ENCODE measurements at places on chromosomes 7 and 10.

- DNase-seq = no peak
Measured at GRCh38 chr7:23235813-23236221, 10.8 kb upstream of the GPNMB start.

GRCh38 chr10:38163617-38164016 lies 69.5 kb downstream of the ZNF37A start:
- no peak for DNase-seq

GRCh38 chr7:129607471-129608120 lies 3.9 kb upstream of the NRF1 start:
- peak; percentile 16 for DNase-seq

- DNase-seq = no peak
Measured at GRCh38 chr10:7090529-7090928, 320.3 kb downstream of the SFMBT2 start.

GRCh38 chr10:97904576-97904975 lies 54.9 kb downstream of the GOLGA7B start:
- DNase-seq = no peak

- no peak for DNase-seq
Measured at GRCh38 chr10:49138361-49138891, 4.6 kb upstream of the FAM170B start.

DNA sequence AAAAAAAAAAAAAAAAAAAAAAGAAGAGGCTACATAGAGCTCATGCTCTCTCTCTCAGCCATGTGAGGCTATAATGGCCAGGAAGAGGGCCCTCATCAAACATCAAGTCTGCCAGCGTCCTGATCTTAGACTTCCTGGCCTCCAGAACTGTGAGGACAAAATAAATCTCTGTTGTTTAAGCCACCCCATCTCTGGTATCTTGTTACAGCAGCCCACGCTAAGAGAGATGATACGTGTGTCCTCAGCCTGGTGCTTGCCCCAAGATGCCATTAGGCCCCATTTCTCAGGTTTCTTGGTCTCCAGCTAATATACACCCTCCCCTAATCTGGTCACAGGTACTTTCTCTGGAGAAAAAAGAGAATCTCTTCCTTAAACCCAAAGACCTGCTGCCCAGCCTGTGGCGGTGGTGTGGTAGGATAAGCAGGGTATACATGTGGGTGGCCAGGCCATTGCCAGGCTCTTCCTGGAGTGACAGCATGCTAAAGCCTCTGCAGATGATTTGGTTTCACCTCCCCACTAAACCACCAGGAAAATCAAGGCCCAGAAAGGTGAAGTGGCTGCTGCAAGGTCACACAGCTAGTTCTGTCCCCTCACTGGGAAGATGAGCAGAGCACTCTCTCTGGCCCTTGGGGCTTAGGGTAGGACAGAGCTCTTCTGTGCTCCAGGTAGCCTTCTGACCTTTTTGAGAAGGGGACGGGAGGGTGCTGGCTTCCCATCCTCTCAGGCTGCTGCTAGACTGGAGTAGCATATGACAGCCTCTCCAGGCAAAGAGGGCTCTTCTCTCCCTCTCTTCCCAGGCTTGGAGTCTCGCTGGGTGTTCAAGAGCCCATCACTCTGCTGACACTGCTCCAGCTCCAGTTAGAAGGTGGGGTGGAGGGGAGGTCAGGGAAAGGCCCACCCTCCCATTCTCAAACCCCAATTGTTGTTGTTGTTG lies 5.2 kb downstream of the SPOCK2 start:
- no peak for DNase-seq

GRCh38 chr7:97020601-97020995 lies 4.0 kb downstream of the DLX5 start:
- no peak for DNase-seq

- DNase-seq = no peak
Measured at GRCh38 chr10:3867454-3868270, 82.7 kb upstream of the KLF6 start.

- no peak for DNase-seq
Measured at GRCh38 chr7:155449869-155450557, 7.9 kb upstream of the EN2 start.

DNA sequence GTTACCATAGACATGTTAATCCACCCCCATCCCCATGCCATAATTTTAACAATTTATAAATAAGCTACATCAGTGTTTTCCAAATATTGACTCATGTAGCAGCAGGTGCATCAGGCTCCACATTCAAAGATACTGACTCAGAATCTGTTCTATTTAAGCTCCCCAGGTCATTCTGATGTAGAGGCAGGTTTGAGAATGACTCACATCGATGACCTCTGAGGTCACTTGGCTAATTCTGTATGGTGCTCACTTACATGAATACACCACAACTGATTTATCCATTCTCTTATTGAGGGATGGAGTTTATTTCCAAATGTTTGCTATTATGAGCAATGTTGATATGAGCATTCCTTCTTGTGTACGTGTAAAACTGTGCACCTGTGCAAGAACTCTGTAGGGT lies 1159.0 kb downstream of the TYW1 start:
- no peak for DNase-seq

- no peak for DNase-seq
Measured at GRCh38 chr10:131245475-131246059, 66.0 kb downstream of the TCERG1L start.

- DNase-seq = no peak
Measured at GRCh38 chr10:11469575-11470391, 141.7 kb downstream of the USP6NL start.

DNA sequence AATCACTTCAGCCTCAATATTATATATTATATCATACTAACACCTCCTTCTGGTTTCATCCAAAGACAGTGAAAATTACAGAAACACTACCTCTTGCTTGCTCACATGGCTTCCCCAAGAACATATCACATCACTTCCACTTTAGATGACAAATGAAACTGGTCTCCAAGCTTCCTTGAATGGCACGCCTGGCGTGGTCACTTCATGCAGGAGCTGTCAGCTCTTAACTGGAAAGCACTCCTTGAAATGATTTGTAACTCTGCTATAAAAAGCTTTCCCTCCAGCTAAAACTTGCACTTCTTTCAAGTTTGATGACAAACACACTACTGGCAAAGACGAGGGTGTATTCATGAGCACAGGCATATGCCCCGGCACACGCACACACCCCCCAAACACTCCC lies 84.1 kb upstream of the INHBA start:
- no peak for DNase-seq

DNA sequence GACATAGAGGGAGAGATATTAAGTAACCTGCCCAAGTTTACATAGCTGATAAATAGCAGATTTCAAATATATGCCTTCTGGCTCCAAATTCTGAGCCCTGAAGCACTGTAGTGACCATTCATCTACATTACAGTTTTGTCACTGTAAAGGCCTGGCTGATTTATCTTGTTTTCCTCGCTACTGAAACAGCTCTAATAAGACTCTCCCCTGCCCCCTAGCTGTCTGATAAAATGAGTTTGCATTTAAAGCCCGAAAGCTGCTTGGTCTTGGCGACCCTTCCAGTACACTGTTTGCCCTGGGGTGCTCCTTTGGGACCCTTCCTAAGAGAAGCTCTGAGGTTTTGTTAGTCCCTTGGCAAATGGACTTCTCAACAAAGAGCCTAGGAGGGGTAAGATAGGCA lies 59.7 kb upstream of the RAB11FIP2 start:
- DNase-seq = no peak

DNA sequence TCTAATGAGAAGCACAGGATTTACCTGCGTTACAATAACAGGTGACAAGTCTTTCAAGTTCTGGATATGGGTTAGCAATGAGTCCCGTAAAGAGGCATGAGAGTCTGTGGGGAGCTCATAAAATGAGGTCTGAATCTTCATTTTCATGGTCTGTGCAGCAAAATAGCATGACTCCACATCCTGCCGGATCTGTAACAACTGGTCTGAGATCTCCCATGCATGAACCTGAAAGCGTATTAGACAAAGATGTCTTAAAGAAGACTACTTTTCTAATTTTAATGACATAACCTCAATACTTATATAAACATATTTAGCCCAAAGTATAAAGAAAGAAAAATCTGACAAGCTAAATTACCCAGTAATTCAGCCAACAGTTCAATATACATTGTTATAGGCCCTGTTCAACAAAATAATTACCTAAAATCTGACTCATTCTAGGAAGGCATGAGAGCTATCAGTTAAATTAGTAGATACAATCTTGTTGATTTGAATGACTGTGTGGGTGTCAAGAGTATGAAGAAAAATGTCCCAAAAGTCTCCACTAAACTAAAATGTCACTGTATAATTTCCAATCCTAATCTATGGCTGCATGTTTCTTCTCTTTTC lies 36.9 kb downstream of the TNPO3 start:
- DNase-seq = no peak

GRCh38 chr10:18313140-18313530 lies 172.9 kb downstream of the CACNB2 start:
- DNase-seq = no peak

GRCh38 chr10:76303682-76304316 lies 872.4 kb downstream of the LRMDA start:
- DNase-seq = no peak

- DNase-seq = no peak
Measured at GRCh38 chr7:22561321-22561811, 61.4 kb upstream of the STEAP1B start.

- DNase-seq = no peak
Measured at GRCh38 chr10:56551037-56551436, 190.0 kb upstream of the ZWINT start.

GRCh38 chr7:94303695-94304094 lies 91.0 kb upstream of the COL1A2 start:
- no peak for DNase-seq

DNA sequence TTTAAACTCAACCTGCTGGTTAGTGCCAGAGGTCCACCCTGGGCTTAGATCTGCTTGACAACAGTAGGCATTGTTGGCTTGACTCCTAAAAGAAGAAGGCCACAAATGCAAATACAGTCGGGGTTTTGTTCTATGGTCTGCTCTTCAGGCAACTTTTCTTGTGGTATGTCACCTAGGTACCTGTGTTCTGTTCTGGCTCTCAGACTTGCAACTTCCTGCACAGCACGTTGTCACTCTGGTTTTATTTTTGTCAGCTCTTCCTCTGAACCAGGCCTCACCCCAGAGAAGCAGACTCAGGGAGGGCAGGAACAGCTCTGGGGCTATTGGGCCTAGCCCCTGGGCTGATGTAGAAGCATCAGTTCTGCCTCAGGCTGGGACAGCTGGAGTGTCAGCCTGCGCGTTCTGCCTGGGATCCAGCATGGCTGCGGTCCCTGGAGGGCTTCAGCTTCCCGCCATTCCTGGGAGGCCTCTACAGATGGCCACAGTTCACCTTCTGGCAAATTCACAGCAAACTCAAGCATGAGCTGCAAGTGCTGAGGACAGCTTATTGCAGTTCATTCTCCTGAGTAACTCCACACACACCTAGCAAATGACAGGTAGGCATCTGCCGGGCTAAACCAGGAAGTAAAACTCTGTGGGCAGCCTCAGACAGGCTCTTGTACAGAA lies 11.0 kb upstream of the PDCD4 start:
- no peak for DNase-seq

GRCh38 chr7:122643250-122643649 lies 55.7 kb downstream of the RNF133 start:
- DNase-seq = no peak

GRCh38 chr7:152522571-152523067 lies 86.8 kb upstream of the KMT2C start:
- DNase-seq = no peak

GRCh38 chr10:31977440-31978155 lies 49.0 kb upstream of the ARHGAP12 start:
- DNase-seq = no peak

- DNase-seq = no peak
Measured at GRCh38 chr7:11506417-11506816, 325.6 kb downstream of the THSD7A start.

GRCh38 chr10:73964743-73965142 lies 33.2 kb upstream of the VCL start:
- no peak for DNase-seq

- DNase-seq = no peak
Measured at GRCh38 chr10:104417637-104418292, 64.1 kb downstream of the CFAP58 start.

DNA sequence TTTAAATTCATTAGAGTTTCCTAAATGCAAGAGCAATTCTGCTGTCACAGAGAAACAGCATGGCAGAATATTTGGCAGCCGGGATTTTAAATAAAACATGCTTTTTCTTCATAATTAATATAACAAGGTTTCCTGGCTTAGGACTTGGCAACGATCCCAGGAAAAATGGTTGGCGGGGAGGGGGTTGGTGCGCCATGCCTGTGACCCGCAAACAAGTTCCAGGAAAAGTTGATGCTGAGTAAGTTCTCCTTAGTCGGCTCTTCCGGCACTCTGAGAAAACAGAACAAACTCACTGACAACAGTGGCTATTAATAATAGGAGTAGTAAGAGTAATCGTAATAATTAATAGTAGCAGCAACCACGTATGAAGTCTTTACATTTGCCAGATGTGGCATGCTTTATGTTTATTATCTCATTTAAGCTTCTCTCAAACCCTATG lies 4.6 kb downstream of the HABP2 start:
- no peak for DNase-seq

DNA sequence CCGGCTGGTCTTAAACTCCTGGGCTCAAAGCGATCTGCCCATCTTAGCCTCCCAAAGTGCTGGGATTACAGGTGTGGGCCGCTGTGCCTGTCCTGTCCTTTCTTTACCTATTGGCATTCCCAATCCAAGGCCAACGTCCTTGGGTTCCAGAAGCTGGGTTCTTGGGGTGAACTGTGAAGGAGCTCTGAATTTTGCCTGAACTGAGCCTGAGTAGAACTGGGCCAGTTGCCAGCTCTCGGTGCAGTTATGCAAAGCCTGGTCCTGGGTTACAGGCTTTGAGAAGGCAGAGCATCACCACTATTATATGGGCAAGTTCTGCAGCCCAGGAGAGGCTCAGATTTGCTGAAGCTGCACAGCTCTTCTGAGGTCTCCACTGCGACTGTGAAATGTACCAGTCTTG lies 24.6 kb upstream of the SH2D4B start:
- no peak for DNase-seq

GRCh38 chr10:28058746-28059145 lies 59.9 kb upstream of the ODAD2 start:
- DNase-seq = no peak

- DNase-seq = no peak
Measured at GRCh38 chr10:73819513-73820093, 8.2 kb upstream of the NDST2 start.

GRCh38 chr10:69567920-69568319 lies 5.3 kb downstream of the NEUROG3 start:
- peak; percentile 7 for DNase-seq

DNA sequence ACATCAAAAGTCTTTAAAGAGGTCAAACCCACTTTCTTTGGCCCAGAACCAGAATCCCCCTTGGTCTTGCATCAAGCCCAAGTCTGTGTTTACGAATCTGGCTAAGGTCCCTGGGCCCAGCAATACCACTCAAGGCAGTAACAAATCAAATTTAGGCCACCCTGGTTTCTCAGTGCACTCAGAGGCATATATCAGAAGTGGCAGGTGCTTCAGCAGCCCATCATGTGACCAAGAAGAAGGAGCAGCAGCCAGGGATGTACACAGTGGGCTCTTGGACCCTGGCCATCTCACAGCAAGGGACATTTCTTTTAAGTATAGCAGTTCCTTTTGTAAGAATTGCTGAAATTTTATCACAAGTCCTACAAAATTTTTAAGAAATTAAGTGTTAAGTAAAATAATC lies 7.3 kb upstream of the SLC25A13 start:
- no peak for DNase-seq

Measured in stimulated activated CD4-positive, alpha-beta T cell treated with anti-CD3 and anti-CD28 coated beads, Interleukin-1b, Interleukin-23, amount 100 ng/mL, for 1 hour (primary cell).